ENCODE measurements at places on chromosomes 3 and 15.

GRCh38 chr3:58594117-58594516 lies 16.9 kb upstream of the FAM107A start:
- no peak for DNase-seq

DNA sequence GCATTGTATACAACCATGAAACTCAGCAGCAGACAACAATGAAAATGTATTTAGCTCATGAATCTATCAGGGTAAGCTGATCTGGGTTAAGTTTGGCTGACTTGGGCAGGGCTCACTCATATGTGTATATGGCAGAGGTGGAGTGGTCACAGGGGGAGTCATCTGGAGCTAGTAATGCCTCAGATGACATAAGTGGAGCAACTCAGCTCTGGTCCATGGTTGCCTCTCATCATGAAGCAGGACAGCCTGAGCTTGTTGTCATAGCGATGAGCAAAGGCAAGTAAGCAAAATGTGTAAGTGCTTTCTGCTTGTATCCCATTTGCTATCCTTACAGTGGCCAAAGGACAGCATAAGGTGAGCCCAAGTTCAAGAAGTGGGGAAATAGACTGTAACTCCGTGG lies 64.5 kb downstream of the ALCAM start:
- DNase-seq: no peak

- no peak for DNase-seq
Observed at GRCh38 chr3:175495331-175495730, 636.2 kb downstream of the NAALADL2 start.

DNA sequence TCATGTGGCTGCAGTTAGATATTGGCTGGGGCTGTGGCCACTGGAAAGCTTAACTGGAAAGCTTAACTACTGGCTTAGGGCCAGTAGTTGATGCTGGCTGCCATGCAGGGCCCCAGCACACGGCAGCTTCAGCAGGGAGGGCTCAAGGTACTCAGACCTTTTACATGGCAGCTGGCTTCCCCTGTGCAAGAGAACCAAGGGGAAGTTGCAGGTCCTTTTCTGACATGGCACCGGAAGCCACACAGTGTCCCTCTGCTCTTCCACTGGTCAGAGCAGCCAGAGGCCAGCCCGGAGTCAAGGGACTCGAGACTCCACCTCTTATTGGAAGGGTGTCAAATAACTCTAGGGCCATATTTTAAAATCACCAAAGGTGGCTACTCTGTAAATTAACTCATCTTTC lies 24.5 kb downstream of the CCR9 start:
- DNase-seq: no peak

DNA sequence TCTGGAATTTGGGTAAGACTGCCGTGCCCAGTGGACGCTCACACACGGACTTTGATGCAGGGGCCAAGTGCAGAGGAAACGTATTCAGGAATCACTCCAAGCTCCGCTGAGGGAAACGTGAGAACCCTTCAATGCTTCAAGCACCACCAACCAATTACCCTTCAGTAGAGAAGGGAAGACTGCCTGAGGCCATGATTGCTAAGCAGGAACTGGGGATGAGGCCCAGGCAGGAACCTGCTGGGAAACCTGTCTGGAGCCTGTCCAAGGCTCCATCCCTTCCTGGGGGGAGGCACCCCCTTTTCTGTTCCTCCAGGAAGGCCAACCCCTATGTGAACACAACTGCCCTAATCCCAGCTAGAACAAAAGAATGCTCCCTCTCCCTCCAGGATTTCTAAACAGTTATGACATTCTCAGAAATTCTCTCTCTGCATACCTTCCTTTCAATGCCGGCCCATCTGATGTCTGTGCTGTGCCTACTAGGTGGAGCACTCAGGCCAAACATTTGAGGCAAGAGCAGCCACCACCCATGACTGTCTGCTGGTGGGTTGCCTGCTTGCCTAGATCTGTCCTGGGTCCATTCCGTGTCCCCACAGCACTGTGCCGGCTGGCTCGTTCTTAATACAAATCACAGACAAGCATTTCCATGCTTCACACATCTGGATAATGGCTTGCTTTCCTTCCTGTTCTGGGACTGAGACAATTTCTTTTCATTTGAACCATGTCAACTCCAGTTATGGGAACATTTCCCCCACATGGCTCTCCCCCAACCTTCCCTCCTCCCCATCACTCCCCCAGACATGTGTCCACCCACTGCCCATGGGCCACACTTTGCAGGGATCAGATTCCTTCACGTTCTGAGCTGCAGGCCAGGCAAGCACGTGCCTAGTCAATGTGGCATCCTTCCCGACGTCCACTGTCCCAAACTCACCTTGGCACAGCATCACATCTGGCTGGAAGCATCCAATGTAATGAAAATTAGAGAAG lies 149.4 kb downstream of the ADAMTS17 start:
- DNase-seq: no peak
